Keratinocyte (primary cell): ENCODE measurements at places on chromosomes 2 and 18.

DNA sequence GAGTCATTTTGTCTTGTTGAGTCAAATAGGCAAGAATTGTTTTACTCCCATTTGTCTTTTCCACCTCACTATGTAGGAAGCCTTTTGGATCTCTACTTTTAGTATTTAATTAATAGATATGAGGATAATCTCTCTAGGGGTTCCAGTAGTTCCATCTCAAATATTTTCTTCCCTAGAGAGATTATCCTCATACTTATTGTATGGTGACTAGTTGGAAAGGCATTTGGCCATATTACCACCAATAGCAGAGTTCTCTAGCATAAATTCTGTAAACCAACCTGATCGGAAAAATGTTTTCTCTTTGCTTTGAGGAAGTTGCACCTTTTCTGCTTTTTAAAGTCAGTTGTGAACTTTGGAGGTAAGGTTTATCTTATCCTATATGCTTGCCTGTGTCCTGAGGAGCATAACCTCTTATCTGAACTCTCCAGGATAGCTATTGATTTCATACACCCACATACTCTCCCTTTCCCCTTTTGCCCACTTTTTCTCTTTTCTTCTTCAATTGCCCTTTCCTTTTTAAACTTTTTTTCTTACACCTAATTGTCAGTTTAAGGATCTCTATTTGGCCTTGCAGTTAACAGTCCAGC lies 100.8 kb downstream of the GALNT1 start:
- no peak for DNase-seq

DNA sequence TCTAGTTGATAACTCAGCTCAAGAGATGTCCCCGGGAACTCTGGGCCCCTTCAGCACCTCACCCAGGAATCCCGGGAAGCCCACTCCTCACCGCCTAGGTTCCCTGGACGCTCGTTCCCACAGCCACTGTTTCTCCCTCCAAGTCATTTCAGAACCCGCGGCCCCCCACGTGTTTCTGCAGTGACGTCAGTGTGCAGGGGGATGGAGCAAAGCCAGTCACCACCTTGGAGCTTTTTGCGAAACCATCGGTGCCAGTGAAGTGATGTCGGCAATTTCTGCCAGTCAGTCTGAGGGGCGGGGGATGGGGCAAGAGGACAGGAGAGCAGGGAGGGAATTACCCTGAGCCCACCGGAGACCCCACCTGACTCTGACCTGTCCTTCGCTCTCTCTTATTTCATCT lies 119.2 kb downstream of the SNTG2 start:
- no peak for DNase-seq

DNA sequence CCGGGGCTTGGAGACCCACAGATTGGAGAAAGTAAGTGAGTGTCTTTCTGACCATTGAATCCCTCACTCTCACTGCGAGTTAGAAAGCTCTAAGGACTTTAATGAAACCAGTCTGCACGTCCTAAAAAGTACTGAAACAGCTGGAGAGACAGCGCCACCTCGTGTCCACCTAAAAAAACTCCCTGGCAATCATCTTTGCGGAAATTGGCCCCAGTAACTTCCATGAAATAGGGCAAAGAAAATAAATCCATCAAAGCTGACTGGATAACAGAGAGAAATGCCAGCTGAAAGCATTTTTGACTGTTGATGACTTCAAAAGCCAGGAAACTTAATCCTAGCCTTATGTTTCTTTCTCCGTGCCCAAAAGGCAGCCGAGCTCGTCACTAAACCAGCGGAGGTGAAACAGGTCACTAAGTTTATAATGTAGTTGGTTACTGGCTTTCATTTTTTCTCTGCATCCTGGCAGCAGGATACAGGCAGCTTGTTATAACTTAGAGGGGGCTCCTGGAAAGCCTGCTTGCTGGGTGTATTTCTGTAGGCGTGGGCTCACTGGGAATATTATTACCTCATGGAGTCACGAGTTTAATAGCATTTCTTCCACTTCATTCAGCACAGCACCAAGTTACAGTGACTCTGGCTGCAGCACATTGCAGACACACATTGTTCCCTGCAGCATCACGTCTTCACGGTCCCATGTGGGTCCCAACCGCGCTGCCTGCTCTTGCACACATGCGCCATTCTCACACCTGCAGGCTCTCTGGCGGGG lies 266.5 kb downstream of the HRH4 start:
- no peak for DNase-seq

DNA sequence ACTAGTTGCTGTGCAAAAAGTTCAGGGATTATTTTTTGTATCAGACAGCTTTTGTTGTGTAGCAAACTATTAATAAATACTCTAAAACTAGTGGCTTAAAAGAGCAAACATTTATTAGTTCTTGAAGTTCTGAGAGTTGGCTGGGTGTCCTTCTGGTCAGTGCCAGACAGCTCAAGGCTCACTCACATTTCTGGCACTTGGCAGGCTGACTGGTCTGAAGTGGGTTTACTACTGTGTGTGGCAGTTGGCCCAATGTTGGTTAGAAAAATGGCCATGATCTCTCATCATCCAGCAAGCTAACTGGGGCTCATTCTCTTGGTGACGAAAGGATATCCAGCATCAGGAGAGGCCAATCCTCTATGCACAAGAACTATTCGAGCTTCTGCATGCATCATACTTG lies 71.4 kb upstream of the ZNF385B start:
- DNase-seq, result no peak

DNA sequence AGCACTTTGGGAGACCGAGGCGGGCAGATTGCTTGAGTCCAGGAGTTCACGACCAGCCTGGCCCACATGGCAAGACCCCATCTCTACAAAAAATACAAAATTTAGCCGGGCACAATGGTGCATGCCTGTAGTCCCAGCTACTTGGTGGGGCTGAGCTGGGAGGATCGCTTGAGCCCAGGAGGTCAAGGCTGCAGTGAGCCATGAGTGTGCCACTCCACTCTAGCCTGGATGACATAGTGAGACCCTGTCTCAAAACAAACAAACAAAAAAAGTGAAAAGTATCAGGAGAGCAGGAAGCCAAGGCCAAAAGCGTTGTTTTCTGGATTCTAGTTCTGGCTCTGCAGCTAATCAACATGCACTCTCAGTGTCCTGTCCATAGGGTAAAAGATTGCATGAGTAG lies 10.7 kb upstream of the CLASP1 start:
- DNase-seq, result no peak

DNA sequence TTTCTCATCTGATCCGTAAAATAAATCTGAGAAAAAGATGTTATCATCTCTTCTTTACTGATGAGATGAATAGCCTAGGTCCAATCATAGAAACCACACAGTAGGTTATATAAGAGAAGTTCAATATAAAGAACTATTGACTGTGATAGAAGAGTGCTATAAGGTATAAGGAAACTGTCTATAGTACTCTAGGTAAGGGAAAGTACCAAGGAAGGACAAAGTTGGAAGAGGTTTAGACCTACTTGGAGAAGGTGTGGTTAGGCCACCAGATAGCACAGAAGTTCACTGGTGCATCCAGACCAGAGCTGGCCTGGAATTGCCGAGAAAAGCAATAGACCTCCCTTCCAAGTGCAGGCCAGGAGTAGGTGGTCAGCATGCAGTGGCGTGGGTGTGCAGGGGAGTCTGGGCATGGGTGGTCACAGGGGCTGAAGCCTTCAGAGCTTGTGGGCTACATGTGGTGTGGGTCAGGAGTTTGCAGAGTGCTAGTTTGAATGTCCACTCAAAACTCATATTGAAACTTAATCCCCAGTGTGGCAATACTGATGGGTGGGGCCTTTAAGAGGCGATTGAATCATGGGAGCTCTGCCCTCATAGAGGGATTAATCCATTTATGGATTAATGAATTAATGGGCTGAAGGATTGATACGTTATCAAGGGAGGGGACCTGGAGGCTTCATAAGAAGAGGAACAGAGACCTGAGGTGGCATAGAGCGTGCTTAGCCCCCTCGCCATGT lies 86.3 kb downstream of the ALPK2 start:
- DNase-seq, result no peak

DNA sequence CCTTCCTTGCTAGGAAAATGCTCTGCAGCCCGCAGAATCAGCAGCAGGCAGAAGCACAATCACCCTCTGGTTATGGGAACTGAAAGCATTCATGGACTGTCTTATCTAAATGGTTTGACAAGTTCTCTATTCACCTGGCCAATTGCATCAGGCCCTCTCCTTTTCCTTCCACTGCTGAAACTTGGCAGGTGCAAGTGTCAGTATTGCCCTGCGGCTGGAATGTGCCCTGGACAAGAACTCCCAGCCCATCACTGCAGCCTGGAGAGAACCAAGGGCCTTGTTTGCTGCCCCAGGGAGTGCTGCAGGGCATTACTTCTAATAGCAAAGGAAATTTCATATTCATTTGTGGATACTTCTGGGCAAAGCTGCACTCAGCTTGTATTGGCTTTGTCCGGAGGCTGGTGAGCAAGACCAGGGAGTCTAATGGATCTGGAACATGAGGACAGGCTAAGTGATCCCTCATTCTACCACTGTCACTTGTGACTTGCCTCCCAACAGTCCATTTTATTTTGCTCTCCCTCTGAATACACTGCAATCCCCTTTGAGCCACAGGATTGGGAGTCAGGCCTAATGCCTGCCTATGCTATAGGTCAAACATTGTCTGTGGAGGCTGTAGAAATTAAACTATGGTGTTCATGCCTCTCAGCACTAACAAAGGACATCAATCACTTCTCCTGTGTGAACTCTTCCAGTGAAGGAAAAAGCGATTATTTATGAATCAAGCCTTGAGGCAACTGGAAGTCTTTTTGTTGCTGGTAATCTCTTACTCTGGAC lies 116.9 kb downstream of the LYPD6B start:
- DNase-seq, result no peak

- no peak for DNase-seq
These were observed 99.4 kb upstream of the NCK2 start for GRCh38 chr2:105645031-105645937.
